Foreskin keratinocyte (primary cell): ENCODE measurements at places on chromosomes 13 and 19. TPM values are rescaled to one million over a fixed set of nuclear protein-coding genes. Genes with fewer than 3 reads are reported as not detected.
A peak's percentile ranks its signal among the peaks of the same experiment; 100 is the strongest.

DNA sequence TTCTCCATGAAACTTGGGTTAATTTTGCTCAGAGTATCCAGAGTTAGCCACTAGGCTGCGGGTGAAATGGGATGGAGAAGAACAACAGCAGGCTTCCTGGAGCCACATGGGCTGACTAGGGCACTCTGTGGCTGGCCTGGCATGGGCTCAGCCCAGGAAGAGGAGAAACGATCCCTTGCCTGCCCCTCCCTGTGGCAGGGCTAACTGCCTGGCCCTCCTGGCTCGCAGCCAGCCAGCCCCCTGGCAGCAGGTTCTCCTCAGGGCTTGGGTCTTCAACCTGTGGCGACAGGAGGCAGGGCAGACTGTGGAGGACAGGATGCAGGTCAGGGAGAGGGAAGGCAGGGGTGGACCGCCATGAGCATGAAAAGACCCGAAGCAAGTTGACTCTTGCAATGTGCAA is 78.7 kb upstream of the GPR183 start:
- DNase-seq: no peak

DNA sequence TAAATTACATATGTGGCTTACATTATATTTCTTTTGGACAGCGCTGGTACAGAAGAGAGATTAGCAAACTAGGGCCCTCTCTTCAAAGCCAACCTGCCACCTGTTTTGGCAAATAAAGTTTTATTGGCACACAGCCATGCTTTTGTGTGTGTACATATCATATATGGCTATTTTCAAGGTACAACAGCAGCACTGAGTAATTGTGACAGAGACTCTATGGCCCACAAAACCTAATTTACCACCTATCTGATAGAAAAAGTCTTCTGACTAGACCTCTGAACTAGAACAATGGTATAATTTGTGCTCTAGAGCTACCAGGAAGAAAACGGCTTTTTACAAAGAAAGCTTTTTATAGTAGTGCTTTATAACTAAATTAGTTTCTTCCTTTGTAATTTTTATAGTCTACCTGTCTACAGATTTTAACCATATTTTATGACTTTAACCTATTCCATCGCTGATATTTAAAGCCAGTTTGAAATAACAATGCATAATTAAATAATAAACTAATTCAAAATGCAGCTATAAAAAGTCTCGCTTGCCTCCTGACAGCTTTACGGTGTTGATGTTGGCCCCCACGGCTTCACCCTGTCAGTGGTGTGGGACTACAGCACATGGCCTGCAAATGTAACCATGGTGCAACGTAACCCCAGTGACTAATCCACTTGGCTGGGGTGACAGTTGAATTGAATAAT is 17.7 kb upstream of the DPY19L3 start:
- DNase-seq: no peak

DNA sequence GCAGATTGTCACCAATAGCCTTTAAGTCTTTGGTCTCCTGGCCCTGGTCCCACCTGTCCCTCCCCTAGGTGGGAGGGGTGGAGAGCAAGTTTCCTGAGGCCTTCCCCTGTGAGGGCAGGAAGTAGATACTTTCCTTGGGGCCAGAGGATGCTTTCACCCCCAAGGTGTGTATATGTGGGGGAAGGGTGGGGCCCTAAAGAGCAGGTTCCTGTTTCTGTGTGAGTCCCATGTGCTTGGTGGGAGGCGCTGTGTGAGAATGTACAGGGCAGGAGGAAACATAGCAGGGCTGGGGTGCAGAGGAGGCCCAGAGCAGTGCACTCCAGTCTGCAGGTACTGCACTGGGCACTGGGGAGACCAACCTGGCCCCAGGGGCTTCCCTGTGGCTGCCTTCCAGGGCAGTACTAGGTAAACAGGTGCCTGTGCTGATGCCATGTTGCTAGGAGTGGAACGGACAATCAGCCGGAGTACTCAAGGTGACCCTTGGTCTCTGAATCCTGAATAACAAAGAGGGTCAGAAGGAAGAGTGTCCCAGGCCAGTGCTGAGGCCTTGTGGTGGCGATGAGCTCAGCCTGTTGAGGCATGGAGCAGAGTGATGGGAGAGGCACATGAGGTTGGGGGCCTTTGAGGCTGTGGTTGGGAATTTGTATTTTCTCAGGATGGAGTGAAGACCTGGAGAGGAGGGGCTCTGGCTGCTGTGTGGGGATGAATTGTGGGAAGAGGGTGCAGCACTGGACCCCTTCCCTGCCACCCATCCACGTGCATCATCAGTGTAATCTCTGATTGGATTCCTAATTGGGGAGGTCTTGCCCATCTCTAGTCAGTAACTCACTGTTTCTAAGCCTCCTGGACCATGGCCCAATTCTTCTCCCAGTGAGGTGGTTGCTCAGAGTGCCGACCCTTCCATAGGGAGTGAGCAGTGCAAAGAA is 5.1 kb downstream of the EGLN2 start:
- no peak for DNase-seq

DNA sequence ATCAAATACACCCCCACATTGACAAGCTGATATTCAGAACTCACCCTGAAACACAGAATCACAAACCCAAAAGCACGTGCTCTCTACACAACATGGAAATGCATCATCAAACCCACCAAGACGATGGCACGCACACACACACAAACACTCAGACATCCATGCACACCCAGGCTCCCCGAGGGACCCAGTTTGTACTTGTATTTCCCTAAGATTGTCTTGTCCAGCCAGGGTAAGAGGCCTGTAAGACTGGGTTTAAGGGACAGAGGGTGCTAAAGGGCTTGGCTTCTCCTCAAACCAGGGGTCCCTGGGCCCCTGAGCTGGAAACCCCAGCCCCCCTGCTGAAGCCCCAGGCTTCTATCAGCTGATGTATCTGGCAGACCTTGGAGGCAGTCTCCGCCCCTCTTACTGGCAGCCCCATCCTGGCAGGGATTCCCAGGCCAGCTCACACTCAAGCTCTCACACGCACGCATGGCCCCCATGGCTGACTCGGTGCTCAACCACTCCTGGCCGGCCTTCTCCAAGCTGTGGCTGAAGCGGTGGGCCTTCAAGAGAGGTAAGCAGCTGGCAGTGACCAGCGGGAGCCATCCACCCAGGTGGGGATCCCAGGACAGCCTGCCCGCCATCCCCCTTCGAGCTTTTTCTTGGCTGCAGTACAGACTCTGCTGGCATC is 6.5 kb downstream of the ARHGEF18 start:
- DNase-seq: no peak

- DNase-seq: peak; percentile 47
These were observed 206.8 kb downstream of the PCDH9 start for GRCh38 chr13:67023130-67023876.

- DNase-seq: no peak
These were observed 3.2 kb downstream of the ARHGAP35 start for GRCh38 chr19:46863818-46864629.

Gene GNG7
- total RNA-seq: 0.10 and 0.11 TPM in 2 replicates

Gene DNAAF3
- total RNA-seq: 7.3 and 9.1 TPM in 2 replicates
